ENCODE measurements at places on chromosomes 13 and 19.

- DNase-seq: no peak
Observed at GRCh38 chr19:16594131-16594586, 21.9 kb upstream of the SLC35E1 start.

DNA sequence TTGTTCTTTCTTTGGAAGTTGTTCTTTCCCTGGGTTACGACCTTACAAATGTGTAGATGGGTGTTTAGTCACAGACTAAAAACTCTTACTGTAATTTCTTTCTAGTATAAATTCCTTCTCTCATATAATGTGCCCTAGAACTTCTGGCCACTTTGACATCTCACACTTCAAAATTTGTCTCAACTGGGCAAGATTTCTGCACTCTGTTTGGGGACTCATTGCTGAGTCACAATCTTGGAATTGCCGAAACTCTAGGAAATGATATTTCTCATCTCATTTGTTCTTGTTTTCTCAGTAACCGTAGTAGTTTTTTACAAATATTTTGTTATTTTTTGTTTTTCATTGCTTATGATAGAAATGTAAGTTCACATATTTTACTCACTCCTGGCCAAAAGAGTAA, 2523.2 kb upstream of the PCDH20 start:
- DNase-seq: no peak

DNA sequence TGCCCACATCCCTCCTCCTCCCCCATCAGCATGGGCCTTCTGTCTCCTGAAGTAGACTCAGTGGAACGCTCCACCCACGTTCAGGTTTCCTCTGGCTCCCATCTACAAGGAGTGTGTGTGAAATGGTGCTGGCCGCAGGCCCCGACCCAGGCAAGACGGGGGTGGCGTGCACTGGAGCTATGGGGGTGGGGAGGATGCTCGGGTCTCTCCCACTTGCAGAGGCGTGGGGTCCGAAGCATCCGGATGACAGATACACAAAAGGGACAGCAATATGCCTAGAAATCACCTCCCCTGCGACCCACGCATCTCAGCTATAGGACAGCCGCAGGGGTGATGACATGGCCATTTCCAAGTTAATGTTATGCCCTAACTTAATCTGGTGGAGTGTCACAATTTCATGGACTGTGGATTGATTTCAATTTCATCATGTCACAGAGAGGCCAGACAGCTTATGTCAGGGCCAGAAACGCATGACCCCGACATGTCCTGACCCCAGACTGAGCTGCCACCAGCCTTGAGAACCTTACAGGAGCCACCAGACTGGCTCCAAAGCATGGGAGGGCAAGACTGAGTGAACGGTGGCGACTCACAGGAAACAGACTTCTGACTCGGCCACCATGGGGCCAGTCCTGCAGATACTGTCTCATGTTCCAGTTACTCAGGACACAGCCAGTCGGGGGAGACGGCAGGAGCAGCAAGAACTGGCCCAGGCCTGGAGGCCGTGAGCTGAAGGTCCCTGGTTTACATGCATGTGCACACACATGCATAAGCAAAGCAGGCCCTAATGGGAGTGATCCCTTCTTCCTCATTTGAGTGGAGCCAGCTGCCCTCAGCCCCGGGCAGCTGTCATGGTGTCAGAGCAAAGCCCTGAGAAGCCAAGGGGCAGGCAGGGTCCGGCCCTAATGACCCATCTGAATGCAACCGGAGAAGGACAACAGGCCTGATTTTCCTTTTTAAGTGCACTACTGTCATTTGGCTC, 82.2 kb downstream of the SLC7A1 start:
- no peak for DNase-seq

GRCh38 chr13:46039411-46040182, 12.9 kb downstream of the ZC3H13 start:
- DNase-seq: no peak

DNA sequence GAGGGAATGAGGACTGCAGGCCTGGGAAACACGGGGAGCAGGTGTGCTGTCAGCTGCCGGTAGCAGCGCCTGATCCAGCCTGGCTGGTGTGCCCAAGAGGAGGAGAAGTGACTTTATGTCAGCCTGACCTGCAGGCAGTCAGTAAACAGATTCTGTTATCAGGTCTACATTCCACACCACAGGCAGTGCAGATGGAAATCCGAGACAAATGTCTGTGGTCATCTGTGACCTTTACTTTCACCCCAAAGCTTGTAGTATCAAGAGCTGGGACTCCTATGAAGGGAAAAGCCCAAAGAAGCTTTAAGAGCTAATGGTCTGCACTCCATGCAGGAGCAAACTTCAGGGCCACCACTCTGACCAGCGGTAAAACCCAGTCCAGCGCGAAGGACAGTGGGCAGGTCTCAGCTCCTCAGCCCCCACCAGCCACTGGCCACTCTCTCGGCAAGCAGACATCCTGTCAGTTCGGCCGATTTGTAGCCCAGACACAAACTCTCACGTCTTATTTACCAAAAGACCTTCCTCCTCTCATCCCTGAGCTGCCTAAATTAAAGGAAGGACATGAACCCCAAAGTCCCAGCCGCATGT, 7.7 kb downstream of the EPS15L1 start:
- DNase-seq: peak; percentile 40

- peak; percentile 51 for DNase-seq
Observed at GRCh38 chr19:40155749-40156265, 35.4 kb upstream of the MAP3K10 start.

DNA sequence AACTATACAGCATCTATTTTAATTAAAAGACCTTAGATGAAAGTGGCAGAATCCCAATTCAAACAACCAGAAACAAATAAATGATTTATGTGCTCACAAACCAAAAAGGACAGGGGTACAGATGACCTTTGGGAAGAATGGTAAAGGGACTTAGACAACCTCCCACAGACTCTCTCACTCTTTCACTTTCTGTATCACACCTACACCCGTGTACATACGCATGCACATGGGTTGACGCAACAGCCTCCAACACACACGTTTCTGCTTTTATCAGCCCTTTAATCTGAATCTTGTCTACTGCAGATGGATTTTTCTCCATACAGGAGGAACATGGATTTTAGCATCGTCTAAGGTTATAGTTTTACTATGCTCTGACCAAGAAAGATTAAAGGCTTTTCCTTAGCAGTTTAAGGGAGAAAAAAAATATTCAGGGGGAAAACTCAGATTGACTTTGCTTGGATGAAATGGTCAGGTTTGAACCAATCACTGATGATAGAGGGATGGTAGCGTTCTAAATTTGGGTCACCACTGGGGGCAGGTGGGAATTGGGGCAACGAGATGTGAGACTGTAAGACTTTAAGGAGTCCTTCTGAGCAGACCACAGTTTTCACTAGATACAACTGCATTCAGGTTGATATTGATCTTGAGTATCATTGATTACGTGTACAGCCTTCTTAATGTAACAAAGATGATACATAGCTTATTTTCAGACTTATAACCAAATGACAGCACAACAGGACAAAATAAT, 166.1 kb downstream of the ITGBL1 start:
- DNase-seq: no peak

DNA sequence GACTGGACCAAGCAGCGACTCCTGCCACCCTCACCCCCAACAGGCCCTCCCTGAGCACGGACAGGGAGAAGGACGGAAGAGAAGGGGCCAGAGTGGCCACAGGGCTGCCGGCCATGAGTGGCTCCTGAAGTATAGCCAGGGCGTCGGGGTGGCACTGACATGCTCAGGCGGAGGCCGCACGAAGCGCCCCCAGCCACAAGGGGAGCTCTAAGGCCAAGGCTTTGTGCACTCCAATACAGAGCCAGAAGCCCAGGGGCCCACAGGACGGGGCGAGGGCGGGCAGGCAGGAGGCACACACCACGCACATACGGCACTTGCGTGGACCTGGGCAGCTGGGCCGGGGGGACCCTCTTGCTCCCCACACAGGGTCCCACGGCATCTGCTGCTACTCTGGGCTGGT, 52.0 kb downstream of the KLF2 start:
- peak; percentile 91 for DNase-seq

DNA sequence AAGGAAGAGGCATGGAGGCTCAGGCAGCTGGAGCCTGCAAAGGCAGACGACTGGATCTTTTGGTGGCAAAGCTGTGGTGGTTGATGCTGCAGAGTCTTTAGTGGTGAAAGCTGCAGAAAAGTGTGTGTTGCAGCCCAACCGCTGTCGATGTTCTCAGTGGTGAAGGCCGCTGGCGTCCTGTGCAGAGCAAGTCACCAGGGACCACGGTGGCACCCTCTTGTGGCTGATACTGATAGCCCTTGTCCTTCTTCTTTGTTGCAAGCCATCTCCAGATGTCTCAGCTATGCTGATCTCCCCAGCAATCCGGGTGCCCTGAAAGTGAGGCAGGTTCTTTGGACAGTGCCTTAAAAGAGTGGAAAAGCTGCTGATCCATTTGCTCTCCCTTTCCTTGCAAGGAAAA, 610.9 kb upstream of the PCDH9 start:
- peak; percentile 4 for DNase-seq

Measured in H7 (cell line).